Breast epithelium (tissue), 4 donors: ENCODE measurements at places on chromosomes 12 and 14.

- no peak for DNase-seq
Measured at GRCh38 chr14:100191584-100192249, 32.3 kb upstream of the DEGS2 start.

DNA sequence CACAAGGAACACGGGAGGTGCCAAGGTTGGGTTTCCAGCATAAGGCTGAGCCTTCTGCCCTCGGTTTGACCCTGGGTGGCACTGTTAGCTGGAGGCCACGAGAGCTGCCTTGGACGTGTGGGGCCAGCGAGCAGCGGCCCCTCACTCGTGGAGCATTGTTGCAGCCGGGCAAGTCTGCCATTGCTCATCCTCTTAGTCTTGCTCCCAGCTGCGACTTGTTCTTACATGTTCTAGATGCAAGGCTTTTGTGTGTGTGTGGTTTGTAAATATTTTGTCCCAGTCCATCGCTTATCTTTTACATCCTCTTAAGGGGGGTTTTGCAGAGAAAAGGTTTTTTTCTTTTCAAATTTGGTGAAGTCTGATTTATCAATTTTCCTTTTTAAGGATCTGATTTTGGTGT is 21.1 kb upstream of the C1S start:
- DNase-seq: no peak

GRCh38 chr12:39780913-39781446 is 161.4 kb upstream of the ABCD2 start:
- no peak for DNase-seq

- no peak for DNase-seq
Measured at GRCh38 chr12:55067701-55068100, 47.9 kb downstream of the NEUROD4 start.

DNA sequence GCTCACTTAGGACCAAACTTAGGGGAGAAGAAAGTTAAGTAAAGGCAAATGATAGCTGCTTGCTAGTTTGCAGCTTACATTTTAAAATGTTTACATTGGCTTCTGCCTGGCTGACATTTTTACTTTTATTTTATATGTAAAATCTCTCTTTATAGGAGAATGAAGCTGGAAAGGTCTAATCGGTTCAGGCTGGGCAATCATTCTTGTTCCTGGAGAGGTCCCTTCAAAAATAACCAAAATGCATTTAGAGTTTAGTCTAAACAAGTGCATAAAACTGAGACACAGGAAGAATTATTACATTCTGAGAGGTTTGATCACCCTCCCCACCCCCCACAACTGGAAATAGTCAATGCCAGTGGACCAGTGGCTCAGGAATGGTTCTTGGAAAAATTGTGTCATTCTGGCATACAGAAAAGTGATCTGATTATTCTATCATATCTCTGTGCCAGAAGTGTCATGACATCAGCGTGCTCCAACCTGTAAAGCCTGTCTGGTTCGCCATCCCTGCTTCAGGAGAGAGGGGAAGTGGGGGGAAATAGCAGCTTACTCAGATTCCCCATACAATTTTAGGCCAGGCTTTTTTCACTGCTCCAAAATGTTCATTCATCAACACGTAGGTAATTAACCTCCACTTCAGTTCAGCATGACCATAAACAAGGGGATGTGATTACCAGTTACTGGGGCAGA is 4.2 kb downstream of the PRICKLE1 start:
- no peak for DNase-seq

GRCh38 chr12:89529738-89530137 is 3.9 kb upstream of the POC1B start:
- DNase-seq: no peak

DNA sequence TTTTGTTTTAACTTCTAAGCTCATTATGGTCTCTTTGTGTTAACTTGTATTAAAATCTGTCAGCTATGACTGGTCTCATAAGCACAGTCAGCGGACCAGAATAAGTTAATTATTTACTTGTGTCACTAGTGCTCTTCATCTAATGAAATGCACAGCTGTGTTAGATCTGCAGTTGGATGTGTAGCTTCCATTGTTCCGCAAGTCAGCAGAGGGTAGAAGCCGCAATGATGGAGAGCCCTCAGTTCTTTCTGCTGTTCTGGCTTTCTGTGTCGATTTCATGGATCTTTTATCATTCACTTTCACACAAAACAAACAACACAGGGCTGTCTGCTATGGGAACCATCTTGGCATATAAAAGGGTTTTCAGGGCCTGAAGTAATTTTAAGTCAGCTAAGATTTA is 89.3 kb upstream of the RFX4 start:
- DNase-seq: no peak

DNA sequence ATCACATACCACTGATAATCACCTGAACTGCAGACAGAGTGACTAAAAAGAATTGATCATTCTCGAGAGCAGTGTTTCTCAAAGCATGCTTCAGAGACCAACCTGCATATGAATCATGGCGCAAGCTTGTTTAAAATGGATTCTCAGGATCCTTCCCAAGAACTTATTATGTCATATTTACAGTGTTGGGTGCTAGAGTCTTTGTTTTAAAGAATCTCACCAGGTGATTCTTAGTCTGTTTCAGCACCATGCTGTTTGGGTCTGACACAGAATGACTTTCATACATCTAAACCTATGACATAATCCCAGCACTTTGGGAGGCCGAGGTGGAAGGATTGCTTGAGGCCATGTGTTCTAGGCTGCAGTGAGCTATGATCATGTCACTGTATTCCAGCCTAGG is 31.3 kb upstream of the SSPN start:
- DNase-seq: no peak

- DNase-seq: no peak
Measured at GRCh38 chr12:129900306-129900705, 3.5 kb downstream of the TMEM132D start.

DNA sequence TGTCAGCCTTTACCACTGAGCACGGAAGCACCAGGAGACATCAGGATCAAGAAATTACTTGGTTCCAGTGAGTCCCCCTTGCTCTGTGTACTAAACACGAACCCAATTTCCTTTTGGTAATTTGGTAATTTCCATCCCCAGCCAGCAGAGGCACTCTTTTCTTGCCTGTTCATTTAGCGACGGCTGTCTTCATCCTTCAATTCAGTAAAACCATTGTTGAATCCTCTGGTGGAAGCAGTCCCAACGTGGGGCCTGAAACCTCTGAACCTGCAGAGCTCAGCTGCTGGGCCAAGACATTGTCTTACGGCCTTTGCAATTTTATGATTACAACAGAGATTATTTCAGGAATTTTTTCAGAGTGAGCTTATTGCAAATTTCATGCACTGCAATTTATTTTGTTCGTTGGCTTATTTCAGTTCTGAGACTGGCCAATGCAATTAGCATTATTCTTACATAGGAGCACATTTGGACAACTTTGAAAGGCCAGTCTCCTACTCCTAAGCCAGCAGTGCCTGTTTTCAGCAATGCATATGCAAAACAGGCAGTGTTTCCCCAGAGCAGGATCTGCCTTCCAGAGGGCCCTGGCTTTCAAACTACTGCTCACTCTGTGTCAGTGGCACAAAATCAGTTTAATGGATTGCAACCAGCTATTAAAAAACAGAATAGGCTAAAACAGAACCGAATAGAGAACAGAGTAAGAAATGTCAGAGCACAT is 372.9 kb upstream of the TMEM132C start:
- no peak for DNase-seq

- DNase-seq: no peak
Measured at GRCh38 chr12:108021141-108021540, 107.9 kb upstream of the WSCD2 start.

DNA sequence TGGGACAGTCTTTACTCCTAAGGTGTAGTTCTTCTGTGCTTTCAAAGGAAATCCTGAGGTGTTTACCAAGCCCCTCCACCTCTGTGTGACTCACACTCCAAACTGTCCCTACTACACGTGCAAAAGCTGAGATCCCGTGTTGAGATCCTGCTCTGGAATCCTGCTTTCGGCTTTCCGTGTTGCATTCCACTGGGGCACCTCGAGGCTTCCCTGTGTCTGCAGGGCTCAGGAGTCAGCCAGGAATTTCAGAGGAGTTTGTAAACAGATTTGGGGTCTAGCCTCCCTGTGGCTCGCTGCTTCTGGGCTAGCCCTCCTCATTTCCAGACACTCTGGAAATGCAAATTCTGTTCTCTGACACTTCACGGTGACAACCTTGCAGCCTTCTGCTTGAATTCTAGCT is 48.4 kb downstream of the CACNA2D4 start:
- peak; percentile 7 for DNase-seq

GRCh38 chr12:6824085-6824775 is 2.6 kb downstream of the GPR162 start:
- no peak for DNase-seq

DNA sequence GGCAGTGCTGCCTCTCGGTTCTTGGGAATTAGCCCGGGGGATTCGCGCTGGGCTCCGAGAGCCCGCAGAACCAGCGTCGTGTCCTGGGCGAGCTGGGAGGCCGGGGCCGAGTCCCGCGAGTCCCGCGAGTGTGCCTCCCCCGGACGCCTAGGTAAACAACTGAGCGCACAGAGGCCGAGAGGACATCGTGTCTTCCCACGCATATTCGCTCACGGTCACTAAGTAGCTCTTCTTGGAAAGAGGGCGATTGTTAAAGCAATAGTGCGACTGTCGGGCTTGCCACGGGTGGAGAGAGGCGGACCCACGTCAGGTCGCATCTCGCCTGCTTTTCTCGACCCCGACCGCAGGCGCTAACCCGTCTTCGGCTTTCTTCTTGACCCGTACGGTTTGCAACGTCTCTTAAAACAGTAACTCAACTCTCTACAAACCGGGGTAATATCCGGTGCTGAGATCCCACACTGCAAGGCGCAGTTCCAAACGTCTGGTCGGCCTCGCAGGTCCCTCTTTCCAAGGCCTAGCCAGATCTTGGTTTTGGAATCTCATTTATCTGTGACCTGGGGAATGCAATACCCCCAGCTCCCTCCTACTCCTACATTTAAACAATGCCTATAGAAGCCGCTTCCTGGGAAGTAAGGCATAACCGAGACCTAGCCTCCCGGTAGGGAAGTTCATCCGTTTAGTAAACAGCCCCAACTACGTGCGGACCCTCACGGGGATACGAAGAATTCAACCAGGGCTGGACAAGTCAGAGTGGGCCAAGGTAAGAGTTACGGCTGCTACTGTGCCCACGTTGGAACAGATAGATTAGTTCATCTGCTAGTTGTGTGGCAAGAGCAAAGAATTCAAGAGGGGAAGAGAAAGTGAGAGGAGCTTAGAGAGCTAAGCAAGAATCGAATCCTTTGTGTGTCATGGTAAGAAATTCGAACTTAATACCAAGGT is 736 bp upstream of the PHLDA1 start:
- DNase-seq: peak; percentile 54

- DNase-seq: no peak
Measured at GRCh38 chr12:108712925-108713203, 18.5 kb downstream of the CORO1C start.

GRCh38 chr12:55720071-55720564 is at the start of gene RDH5:
Gene RDH5 (plus strand): TSS chr12:55720393. CDS start chr12:55721185, 792 bp downstream.
- DNase-seq: peak; percentile 76

DNA sequence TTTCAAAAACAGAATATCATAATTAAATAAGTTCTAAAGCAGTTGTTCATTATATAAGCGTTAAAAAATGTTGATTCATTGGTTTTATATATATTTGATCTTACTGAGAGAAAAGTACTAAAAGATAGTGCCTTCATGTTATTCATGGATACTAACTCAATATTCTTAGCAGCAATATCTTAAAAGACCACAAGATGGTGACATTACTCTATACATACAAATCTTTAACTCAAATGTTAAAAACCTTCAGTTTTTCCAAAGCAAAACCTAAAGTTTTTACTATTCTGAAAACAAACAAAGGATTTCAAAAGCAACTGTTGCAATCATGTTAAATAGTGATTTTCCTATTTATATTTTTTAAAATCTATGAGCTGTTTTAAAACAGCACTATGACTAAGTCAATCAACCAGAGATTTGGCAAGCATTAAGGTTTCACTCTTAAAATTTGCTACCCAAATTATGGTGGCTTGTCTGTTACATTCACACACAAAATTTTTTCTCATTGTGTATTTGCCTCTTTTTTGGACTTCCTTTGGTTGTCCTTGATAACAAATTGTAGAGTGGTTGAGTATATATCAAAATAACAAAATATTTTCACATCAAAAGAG is 50.1 kb upstream of the RERGL start:
- no peak for DNase-seq

GRCh38 chr12:57012600-57013465 is 3.5 kb downstream of the TAC3 start:
- no peak for DNase-seq

- no peak for DNase-seq
Measured at GRCh38 chr12:100472325-100472724, 1.3 kb upstream of the NR1H4 start.

DNA sequence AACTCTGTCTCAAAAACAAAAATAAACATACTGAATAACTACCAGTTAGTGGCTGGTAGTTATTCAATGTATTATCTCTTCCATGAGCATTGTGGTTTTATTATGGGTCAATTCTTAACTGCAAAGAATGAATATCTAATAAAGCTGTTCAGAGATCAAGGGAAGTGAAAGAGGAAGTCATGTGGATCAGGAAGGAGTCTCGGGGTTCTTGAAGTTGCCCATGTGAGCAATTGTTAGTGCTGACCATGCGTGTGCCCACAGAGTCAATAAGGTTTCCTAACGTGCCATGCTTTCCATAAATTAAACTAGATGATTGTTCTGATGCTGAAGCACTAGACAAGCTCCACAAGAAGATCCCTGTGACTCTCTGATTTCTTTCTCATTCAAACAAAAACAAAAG is 136.5 kb upstream of the CPSF6 start:
- DNase-seq: no peak

- DNase-seq: peak; percentile 71
Measured at GRCh38 chr14:23327947-23328744, 6.9 kb downstream of the PABPN1 start.

DNA sequence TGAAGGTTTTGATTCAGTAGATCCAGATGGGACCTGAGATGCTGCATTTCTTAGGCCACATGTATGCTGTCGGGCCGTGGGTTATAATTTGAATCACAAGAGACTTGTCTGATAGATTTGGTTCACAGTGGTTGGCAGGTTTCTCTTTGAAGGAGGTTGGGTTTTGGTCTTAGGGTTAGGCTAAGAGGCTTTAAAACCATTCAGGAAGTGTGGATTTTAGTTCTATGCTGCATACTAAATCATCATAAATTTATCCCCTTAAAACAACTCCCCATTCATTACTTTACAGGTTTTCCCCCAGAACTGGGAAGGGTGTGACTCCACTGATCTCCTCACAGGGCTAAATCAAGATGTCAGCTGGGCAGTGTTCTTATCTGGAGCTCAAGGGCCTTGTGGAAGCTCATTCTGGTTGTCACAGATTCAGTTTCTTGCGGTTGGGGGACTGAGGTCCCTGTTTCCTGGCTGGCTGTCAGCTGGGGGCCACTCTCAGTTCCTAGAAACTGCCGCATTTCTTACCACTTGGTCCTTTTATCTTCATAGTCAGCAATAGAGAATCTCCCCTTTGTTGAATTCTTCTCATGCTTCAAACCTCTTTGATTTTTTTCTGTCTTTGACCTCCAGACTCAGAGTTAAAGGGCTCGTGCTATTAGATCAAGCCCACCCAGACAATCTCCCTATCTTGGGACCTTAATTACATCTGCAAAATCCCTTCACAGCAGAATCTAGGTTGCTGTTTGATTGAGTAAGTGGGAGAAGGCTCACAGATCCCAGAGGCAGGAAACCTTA is 20.6 kb upstream of the PCNX1 start:
- no peak for DNase-seq

- no peak for DNase-seq
Measured at GRCh38 chr14:21019366-21019765, 5.5 kb downstream of the NDRG2 start.

- no peak for DNase-seq
Measured at GRCh38 chr12:56658921-56659320, 13.1 kb upstream of the ATP5F1B start.
